NCI-H748 treated with DMSO at 0.1 percent for 48 hours (cell line): ENCODE measurements at places on chromosomes 16 and 17.

GRCh38 chr16:50011707-50012106 lies 13.3 kb upstream of the CNEP1R1 start:
- no peak for DNase-seq

DNA sequence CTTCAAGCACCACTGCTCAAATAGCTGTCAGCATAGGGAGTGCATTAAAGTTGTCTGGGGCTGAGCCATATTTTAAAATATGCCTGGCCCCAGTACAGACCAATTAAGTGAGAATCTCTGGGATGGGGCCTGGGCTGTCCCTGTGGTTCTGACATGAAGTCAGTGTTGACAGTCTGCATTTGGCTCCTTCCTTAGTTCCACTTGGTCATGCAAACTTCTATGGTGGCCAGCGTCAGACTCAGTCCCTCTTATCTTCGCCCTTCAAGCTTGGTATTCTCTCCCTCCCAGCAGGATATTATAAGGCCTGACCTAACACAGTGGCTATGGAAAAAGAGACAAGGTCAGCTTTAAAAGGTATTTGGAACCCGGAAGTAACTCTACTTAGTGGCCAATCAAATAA lies 177.2 kb downstream of the PMP22 start:
- DNase-seq, result no peak

DNA sequence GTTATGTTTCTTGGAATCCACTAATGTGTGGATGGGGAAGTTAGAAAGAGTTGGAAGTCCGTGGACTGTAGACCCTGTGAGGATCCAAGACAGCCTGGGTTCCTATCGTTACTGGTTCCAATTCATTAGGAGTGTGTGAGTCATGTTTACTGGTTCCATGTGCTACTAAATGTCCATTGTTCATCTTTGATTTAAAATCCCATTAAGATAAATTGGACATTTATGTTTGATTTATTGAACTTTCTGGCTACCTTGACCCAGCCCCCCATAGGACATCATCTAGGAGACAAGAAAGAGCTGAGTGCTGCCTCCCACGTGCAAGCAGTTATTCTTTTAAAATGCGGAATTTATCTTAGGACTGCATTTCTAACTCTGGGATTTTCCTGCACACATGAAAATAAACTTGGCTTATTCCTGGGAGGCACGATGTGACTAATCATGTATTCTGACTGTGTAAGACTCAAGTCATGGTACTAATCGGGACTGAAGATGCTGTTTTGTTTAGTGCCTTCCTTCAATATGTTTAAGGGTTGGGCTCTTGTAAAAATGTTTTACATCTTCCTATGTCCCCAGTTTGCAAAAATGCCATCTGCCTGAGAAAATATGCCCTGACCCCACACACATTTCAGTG lies 53.4 kb downstream of the RGS9 start:
- DNase-seq, result no peak

DNA sequence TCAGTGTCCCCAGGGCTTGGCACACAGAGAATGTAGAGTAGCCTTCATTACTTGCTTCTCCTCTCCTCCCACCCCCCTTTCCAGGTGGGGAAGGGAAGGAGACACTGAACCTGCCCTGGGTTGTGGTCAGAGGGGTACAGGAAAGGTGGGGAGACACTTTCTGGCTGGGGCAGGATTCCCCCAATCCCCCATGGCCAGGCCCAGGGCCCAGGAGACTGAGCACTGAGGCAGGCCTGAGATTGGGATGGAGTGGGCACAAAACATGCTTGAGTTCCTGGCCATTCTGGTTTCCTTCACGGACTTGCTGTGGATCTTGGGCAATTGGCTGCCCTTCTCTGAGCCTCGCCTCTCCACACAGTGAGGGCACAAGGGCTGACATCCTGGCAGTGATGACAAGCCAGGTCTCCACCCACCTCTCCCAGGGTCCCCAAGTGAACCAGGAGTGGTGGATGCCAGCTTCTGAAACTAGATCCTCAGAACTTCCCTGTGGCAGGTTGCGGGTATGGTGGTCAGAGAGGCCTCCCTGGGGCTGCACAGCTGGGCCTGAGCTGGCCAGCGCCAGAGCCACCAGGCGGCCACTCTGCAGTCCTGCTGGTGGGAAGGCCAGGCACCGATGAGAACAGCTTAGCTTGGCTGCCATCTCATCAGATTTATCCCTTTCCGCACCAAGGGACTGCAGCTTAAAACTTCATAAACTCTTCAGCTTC lies 9.3 kb downstream of the ZNF629 start:
- DNase-seq, result no peak

DNA sequence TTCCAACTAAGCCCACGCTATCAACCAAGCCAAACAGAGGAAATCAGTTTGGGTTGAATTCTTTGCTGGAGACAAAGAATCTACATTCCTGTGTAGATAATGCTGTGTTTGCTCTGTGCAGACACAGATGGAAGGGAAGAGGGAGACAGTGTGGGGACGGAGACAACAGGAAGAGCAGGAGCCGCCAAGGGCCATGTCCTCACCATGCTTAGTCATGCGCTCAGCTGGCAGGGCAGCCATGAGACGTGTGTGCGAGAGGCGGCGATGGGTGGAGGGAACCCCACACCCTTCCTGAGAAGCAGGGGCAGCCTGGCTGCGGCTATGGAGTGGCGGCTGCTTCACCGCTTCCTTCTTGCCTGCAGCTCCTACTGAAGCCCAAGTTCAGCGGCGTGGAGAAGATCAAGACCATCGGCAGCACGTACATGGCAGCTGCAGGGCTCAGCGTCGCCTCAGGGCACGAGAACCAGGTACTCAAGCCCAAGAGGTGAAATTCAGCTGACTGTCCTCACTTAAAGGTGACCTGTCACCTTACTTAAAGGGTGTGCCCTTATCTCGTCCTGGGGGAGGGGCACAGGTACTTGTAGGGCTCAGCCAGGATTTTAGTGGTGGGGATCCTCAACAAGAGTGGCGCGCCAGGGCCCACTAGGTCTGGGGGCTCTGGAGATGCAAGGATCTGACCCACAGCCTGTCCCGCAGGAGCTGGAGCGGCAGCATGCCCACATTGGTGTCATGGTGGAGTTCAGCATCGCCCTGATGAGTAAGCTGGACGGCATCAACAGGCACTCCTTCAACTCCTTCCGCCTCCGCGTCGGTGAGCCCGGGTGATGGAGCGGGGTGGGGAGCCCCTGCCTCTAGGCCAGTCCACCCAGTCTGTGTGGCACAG lies 47.5 kb downstream of the ADCY7 start:
- DNase-seq, result no peak

DNA sequence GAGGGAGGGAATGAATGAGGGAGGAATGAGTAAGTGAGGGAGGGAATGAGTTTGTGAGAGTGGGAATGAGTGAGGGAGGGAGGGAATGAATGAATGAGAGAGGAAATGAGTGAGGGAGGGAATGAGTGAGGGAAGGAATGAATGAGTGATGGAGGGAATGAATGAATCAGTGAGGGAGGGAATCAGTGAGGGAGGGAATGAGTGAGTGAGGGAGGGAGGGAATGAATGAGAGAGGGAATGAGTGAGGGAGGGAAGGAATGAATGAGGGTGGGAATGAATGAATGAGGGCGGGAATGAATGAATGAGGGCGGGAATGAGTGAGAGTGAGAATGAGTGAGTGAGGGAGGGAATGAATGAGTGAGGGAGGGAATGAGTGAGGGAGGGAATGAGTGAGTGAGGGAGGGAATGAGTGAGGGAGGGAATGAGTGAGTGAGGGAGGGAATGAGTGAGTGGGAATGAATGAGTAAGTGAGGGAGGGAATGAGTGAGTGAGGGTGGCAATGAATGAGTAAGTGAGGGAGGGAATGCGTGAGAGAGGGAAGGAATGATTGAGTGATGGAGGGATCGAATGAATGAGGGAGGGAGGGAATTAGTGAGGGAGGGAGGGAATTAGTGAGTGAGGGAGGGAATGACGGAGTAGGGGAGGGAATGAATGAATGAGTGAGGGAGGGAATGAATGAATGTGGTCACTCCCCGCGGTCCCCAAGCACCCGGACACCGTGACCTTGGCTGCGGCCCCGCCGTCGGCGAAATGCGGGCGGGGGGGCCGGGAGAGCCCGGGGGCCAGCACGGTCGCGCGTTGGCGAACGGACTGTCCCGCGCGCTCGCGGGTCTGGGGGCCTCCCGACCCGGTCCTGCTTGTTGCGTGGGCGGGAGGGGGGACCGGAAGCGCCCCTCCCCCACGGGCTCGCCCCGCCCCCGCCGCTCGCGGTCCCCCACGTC lies 1.1 kb upstream of the UBE2I start:
- no peak for DNase-seq

DNA sequence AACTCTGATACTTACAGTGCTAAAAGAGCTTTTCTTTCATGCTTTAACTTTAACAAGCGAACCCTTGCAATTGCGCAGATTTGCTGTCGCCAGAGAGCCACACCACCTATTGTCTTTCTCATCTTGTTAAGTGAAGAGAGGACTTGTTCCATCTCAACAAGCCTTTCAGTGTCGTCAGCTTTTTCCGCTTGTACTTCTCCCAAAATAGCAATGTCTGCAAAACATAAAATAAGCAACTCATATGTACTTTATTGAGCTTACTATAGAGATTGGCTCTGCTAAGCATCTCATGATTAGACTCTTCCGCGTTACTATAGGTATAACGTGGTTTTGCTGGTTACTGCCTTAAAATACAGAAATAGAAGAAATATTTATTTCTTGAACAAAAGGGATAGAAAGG lies 51.9 kb downstream of the ABCA8 start:
- no peak for DNase-seq

- DNase-seq, result no peak
Observed at GRCh38 chr16:11423315-11424117, 78.3 kb downstream of the RMI2 start.

- DNase-seq, result no peak
Observed at GRCh38 chr16:75379339-75379738, 54.0 kb downstream of the CFDP1 start.
